ENCODE measurements at places on chromosomes 7 and 10.

- DNase-seq: no peak
Measured at GRCh38 chr7:42869131-42870020, 42.5 kb downstream of the C7orf25 start.

DNA sequence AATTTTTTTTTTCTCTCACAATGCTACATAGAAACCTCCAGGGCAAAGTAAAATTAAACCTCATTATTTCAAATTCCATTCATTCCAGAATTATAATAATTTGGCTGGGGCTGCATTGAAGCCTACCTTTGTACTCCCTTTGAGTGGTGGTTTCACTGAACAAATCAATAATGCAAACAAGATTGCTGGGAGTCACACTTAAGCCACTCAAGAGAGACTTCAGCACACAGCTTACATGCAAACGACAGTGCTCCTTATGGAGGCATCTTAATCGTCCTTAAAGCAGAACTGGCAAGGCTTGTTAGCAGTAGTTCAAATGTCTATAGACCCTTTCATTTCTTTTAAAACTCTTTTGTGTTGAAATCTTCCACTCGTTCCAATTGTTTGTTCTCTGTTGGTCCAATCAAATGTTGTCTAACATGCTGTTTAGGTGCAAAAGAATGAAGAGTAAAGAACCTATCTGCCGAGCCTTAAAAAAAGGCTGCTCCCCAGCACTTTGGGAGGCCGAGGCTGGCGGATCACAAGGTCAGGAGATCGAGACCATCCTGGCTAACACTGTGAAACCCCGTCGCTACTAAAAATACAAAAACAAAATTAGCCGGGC is 294.9 kb downstream of the FGFR2 start:
- DNase-seq: no peak

DNA sequence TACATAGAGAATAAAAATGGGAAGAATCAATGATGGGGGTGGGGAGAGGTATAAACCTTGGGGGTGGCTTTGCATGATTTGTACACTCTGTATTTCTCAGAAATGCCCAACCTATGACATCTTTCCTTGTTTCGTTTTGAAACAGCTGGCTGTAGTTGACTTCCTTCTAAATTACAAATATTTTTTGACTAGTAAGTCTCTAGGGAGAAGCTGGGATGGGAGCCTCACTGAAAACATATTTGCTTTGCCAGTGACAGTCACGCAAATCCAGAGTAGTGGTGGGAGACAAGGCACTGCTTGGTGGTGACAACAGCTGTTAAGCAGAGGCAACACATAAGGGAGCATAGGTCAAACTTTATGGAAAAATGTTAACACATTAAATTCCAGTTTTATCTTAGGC is 440.5 kb downstream of the SEMA3D start:
- DNase-seq: no peak

DNA sequence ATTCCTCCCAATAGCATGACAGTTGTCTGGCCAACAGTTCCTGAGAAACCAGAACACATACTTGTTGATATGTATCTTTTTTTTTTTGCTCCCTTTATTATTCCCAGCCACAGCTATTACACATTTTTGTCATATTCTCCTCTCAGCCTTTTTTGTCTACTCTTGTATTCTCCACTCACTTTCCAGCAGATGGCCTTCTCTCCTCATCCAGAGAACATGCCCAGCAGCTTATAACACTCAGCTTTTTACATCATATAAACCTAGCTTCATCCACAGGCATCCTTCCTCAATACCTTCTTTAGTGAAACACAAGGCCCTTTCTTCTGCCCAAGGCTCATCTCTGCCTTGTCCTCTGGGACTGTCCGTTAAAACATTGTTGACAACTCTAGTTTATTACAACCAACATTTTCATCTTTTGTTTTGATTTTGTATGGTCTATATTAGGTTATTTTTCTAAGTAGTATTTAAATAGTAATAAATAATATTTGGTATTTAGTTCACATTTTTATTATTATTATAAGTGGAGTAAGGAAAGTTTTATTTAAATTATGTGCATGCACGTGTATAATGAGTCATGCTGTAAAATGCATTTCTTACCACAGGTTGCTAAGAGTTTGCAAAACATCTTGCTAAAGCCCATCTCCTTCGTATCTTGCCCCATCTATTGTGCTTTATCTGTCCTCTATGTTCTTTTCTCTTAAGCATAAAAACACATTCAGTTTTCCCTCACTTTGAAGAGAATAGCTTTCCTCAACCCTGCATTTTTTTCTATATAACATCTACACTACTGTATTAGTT is 101.5 kb downstream of the ORC5 start:
- DNase-seq: no peak

GRCh38 chr10:110561292-110561691 is 6.2 kb upstream of the SMC3 start:
- no peak for DNase-seq

DNA sequence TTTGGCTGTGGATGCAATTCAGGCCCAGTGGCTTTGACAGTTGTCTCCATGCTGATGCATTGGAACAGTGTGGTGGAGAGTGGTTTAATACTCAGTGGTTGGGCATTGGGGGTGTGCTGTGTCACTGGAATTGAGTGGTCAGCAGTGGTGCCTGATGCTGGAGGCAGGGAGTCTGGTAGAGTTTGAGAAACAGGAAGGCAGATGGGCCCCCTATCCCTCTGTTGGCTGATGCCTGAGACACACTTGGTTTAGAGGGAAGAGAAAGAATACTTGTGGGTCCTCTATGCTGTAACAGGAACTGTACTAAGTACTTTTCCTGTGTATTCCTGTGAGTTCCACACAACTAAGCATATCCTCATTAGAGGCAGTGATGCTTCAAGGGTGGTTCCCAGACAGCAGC is 55.4 kb downstream of the EEPD1 start:
- no peak for DNase-seq

DNA sequence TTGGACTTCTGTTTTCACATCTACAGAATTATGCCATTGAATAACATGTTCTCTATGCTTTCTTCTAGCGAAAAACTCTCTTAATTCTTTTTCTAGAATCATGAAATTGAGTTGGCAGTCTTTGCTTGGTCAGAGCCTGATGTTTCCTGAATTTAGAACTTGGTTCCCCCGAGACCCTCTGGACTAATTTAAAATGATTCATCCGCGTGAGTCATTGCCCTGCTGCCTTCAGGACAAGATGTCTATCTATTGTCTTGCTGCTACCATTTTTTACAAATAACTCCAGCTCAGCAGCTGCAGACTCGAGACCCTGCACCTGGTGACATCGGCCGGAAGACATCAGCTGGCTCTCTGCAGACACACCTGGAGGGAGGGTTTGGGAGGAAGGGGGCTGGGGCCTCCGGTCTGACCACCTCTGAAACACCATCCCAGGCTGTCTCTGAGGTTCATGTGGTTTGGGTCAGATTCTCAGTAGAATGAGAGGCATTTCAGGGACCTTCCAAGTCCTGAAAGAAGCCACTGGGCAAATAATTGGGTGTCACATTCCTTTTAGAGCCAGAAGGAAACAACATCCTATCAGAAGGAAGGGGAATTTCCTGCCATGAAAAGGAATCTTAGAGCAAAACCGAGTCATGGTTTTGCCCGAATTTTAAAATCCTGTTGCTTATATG is 20.9 kb upstream of the KLF6 start:
- DNase-seq: no peak

DNA sequence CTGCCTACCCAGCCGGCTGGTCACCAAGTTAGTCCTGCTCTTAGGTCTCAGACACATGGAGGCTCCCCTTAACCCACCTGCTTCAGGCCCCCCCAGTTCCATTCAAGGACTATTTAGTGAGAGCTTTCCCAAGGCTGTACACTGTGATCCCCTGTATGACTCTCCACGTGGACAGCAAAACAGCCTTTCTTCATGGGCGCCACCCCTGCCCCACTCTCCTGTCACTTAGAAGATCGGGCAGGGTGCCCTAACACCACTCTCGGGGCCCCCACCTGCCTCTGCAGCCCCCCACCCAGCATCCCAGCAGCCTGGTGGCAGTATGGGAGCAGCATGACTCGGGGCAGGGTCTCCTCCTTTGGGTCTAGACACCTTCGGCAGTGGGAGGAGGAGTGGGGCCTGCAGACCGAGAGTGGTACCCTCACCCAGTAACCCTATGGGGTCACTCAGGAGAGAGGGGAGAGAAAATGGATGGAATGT is 116.6 kb downstream of the PTPN20 start:
- no peak for DNase-seq

DNA sequence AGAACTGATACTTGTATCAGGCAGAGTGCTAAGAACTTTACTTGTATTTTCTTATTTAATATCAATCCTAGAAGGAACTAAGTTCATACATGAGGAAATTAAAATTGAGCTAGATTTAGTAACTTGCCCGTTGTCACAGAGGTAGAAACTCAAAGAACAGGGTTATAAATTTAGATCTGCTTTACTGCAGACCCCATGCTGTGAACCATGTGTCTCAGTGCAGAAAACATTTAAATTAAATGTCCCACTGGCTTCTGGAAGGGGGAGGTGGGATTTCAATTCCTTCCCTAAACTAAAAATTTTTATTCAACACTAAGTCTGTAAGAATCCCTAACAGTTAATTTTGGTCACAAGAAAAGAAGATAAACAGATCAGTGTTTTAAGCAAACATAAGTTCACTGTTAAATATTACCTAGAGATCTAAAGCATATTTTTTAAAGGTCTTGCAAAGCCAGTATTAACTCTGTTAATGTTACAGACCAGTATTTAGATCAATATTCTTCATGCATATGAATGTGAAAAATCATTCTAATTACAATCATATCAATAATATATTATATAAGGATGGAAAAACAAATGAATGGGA is 23.1 kb downstream of the WASL start:
- DNase-seq: no peak

GRCh38 chr7:102064361-102065025 is 222.2 kb upstream of the SH2B2 start:
- no peak for DNase-seq

DNA sequence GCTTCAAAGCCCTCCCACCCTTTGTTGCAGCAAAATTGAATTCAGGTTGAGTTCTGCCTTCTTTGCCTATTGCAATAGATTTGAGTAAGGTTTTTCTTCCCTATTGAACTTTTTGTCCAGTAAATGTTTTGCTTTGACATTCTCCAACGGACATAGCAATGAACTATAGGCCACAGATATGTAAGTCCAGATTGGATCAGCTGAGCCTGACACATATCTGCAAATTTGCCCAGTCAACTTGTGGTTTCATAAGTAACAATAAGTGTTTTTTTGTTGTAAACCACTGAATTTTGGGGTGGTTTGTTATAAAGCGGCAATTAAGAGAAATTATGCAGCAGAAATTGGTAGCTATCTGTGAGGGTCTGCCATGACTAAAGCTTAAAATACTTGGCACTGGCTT is 332.1 kb upstream of the SORCS1 start:
- no peak for DNase-seq

GRCh38 chr10:63421591-63421990 is 44.2 kb downstream of the JMJD1C start:
- DNase-seq: no peak

DNA sequence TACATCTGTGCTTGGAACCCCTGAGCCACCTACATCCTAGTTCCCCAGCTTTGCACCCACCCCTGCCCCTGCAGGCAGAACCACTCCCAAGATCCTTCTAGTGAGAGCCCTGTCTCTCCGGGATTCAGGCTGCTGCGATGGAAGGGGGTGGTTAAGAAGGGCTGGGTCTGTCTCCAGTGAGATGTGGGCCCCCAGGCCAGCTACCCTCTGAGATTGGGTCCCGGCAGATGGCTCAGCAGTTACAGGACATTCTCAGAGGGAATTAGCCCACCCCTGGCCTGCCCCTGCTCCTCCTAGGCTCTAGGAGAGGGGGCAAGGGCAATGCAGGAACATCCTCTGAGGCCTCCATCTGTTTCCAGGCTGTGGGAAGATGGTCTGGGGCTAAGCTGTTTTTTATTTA is 27.7 kb downstream of the SLC29A3 start:
- no peak for DNase-seq

GRCh38 chr10:126563361-126563760 is 107.1 kb downstream of the C10orf90 start:
- no peak for DNase-seq
